T-helper 9 cell (primary cell): ENCODE measurements at places on chromosomes 13 and 19.
A peak's percentile ranks its signal among the peaks of the same experiment; 100 is the strongest.

- DNase-seq = no peak
Observed at GRCh38 chr13:99416411-99417121, 84.7 kb upstream of the TM9SF2 start.

DNA sequence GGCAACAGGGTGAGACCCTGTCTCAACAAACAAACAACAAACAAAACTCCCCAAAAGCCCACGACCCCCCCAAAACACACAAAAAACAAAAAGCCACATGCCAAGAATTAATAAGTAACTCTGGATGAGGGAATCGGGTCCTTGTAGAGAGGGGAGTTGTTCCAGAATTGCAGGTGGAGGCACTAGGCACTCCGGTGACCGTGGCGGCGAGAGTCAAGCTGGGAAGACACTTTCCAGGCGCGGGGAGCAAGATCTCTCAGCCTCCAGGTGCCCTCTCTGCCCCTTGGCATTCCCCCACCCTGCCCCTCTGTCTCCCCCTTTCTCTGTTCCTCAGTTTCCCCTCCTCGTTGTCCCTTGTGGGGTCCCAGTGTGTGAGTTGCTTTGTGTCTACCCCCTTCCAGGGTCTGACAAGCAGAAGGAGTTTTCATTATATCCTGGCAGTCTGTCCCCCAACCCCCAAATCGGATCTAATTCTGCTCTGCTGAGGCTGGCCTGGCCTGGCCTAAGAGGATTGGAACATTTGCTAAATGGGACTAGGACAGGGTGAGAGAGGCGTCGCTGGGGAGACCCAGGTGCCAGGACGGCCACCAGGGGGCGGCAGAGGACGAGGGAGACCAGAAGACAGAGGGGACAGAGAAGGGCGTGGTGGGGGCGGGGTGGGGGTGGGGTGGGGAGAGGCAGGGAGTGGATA lies 8.3 kb upstream of the CRX start:
- peak; percentile 84 for DNase-seq

DNA sequence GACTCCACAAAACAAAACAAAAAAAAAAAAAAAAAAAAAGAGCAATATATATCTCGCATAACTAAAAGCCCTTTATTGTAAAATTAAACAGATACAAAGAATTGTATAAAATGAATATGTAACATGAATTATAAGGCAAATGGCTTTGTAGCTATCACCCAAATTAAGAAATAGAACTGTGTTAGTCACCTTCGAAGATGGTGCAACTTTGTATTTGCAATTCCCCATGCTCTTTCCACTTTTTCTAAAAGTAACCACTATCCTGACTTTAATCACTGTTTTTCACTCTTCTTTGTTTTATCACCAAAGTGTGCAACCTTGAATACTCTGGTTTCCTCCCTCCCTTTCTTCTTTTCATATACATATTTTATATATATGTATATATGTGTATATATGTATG lies 57.1 kb upstream of the HTR2A start:
- no peak for DNase-seq

- DNase-seq = no peak
Observed at GRCh38 chr13:23797276-23797903, 91.8 kb downstream of the MIPEP start.

DNA sequence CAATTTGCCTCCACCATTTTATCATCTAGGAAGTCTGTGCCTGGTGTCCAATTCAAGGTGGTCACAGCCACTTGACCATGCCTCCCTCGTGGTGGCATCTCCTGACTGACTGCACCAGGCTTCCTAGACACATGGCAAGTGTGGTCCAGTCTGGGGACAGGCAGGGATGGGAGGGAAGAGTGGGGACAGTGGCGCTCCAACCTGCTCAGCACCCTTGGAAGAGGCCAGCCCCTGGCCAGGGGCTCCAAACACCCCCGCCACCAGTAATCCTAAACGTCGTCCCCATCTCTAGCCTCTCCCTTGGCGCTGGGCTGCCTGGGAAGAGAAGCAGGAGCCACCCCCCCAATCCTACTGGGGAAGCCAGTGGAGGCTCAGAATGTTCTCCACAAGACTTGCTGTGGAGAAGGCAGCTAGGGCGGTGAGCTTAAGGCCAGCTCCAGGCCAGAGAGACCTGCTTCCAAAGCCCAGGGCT lies 2.7 kb downstream of the RPL36 start:
- DNase-seq = no peak

GRCh38 chr19:48353677-48354076 lies 10.1 kb downstream of the TMEM143 start:
- no peak for DNase-seq

DNA sequence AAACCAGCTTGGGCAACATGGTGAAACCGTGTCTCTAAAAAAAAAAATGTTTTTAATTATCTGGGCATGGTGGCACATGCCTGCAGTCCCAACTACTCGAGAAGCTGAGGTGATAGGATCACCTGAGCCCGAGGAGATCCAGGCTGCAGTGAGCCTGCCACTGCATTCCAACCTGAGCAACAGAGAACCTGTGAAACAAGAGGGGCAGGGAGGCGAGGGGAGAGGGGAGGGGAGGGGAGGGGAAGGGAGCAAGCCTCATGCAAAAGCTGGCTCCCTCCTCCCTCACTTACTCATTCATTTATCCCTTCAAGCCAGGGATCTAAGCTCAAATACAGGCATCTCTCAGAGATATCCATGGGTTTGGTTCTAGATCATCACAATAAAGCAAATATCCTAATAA lies 8.9 kb downstream of the ATP7B start:
- DNase-seq = no peak

- no peak for DNase-seq
Observed at GRCh38 chr13:106488076-106488475, 47.4 kb downstream of the EFNB2 start.

GRCh38 chr19:18894254-18895037 lies 1.5 kb downstream of the CERS1 start:
- no peak for DNase-seq

DNA sequence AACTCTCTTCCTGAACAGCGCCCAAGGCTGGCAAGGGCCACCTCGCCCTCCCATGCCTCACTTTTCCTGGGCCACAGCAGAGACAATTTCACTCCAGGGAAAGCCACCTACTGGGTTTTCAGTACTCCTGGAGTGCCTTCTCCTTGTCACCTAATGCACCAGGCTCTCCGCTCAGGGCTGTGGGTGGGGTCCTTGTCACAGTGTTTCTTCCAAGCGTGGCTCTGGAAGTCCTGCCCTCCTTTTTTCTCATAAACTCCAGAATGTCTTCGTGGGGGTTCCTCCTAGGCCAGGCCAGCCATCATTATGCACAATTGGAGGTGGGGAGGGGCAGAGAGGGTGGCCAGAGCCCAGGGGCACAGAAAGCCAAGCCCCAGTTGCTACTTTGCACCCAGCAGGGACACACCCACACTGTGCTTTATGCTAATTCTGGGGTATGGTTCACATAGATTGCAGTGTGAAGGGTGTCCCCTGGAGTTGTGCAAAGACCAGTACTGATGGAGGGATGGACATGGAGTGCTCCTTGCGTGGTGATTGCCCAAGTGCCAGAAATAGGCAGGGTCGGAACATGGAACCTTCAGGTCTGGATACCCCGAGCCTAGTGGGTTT lies 78.8 kb downstream of the CHST8 start:
- no peak for DNase-seq

GRCh38 chr13:26623125-26623524 lies 65.6 kb downstream of the WASF3 start:
- no peak for DNase-seq

DNA sequence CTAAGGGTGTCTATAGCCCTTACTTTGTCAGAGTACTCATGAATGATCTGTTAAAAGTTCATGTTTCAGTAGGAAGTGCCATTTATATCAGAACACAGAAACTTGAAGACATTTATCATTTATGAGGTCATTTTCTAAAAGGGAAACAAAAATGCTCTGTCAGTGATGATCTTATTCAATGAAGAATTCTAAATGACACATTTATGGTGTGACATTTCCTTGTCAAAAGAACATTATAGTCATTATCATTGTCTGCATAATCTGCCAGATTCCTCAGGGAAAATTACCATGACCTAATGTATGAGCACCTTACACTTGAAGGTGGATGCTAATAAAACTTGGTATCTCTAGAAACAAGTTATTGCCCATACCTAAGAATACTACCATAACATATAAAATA lies 853.8 kb upstream of the SLITRK6 start:
- DNase-seq = no peak

DNA sequence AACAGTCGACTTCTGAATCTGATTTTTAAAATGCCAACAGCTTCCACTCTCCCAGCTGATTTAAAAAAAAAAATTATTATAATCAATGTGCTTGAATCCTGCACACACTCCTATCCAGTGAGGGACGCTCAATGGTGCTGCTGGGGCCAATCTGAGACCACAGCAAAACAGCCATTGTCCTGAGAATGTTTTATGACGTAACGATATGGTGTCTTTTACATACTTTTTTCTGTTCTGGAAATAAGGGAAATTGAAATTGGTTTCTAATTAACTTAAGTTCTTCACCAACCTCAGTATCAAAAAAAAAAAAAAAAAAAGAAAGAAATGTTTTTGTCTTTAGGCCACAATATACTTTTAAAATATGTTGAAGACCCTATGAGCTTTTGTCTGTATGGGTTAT lies 66.1 kb upstream of the SOX1 start:
- DNase-seq = no peak

DNA sequence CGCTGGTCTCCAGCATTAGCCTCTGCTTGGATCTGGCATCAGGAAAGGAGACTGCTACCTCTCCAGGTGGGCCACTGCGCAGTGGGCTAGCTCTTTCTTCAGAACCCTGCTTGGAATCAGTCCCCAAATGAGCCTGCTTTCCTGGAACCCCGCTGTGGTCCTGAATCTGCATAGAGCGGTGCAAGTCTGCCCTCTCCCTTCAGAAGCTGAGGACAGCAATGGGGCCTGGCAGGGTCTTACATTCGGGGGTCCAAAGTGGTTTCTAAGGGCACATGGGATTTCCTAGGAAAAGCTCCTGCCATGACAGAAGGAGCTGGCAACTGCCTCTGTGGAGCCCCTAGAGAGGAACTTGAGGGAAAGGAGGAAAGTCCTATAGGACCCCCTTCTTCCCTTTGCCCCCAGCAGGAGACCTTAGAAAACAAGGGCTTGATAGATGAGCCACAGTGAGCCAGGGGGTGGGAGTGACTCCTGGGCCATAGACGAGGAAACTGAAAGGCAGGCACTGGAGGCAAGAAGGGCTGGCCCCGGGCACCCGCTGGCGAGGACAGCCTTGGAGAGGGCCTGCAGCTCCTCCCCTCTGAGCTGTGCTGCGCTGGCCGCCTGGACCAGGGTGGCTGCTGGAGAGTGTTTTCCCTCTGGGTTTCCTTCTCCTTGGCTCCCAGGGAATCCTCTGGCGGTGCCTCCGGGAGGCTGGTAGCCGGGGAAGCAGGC lies 1.4 kb upstream of the VSTM2B start:
- DNase-seq = no peak
